T-cell (primary cell): ENCODE measurements at places on chromosomes 2 and 18.

GRCh38 chr2:4047961-4048891 lies 344.9 kb downstream of the DCDC2C start:
- H3K27me3 ChIP-seq, result no peaks in the 10 kb centered on the region
- H3K4me3 ChIP-seq, result no peak overlapping the region
- H3K36me3 ChIP-seq, result no peaks in the 10 kb centered on the region
- H3K4me1 ChIP-seq, result no peaks in the 10 kb centered on the region
- DNase-seq, result no peak
- no peak overlapping the region for H3K27ac ChIP-seq

DNA sequence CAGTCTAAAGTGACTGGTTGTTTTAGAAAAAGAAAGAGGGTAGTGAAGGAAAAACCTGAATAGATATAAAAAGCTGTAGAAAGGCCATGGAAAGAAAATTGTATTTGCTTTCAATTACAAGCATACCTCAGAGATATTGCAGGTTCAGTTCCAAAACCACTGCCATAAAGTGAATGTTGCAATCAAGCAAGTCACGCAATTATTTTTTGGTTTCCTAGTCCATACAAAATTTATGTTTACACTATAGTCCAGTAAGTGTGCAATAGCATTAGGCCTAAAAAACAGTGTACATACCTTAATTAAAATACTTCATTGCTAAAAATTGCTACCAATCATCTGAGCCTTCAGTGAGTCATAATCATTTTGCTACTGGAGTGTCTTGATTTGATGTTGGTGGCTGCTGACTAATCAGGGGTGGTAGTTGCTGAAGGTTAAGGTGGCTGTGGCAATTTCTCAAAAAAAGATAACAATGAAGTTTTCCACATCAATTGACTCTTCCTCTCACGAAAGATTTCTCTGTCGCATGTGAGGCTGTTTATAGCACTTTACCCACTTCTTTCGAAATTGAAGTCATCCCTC lies 2003.8 kb upstream of the PIK3C3 start:
- H3K27ac ChIP-seq, result no peak overlapping the region
- H3K27me3 ChIP-seq, result no peaks in the 10 kb centered on the region
- no peaks in the 10 kb centered on the region for H3K36me3 ChIP-seq
- no peak overlapping the region for H3K4me3 ChIP-seq
- no peaks in the 10 kb centered on the region for H3K4me1 ChIP-seq

- H3K4me1 ChIP-seq, result no peaks in the 10 kb centered on the region
- H3K27me3 ChIP-seq, result no peaks in the 10 kb centered on the region
- H3K4me3 ChIP-seq, result no peak overlapping the region
- no peak overlapping the region for H3K27ac ChIP-seq
Measured at GRCh38 chr2:26759845-26760244, 4.2 kb upstream of the SLC35F6 start.

GRCh38 chr2:152743002-152743401 lies 24.6 kb downstream of the ARL6IP6 start:
- H3K4me3 ChIP-seq, result no peak overlapping the region
- H3K36me3 ChIP-seq, result peaks cover 4% of the 10 kb centered on the region
- no peak for DNase-seq
- no peak overlapping the region for H3K27ac ChIP-seq
- H3K27me3 ChIP-seq, result no peaks in the 10 kb centered on the region
